WTC11 (cell line): ENCODE measurements at places on chromosomes 6 and 20. TPM values are rescaled to one million over a fixed set of nuclear protein-coding genes. Genes with fewer than 3 reads are reported as not detected.

GRCh38 chr6:93550551-93551276 is 131.4 kb upstream of the EPHA7 start:
- H3K36me3 ChIP-seq: no peaks in the 10 kb centered on the region
- H3K4me3 ChIP-seq: no peak overlapping the region
- DNase-seq: no peak
- no peak overlapping the region for H3K27ac ChIP-seq

ABCF1 gene
- total RNA-seq: 98.7 to 102 TPM (median 101 TPM) in 3 replicates

- no peak for DNase-seq
- peaks cover 78% of the 10 kb centered on the region for H3K4me1 ChIP-seq
- H3K27ac ChIP-seq: peak overlapping the region; percentile 95
Measured at GRCh38 chr6:138592749-138593123, 93.4 kb upstream of the NHSL1 start.

CAPN11 gene
- total RNA-seq: 2.3 to 3.3 TPM (median 3.2 TPM) in 3 replicates

GRCh38 chr6:16533210-16533609 is 228.1 kb downstream of the ATXN1 start:
- no peak for DNase-seq
- H3K27ac ChIP-seq: no peak overlapping the region
- no peak overlapping the region for H3K4me3 ChIP-seq
- no peaks in the 10 kb centered on the region for H3K36me3 ChIP-seq
- H3K4me1 ChIP-seq: peaks cover 17% of the 10 kb centered on the region

- no peak overlapping the region for H3K4me3 ChIP-seq
- no peaks in the 10 kb centered on the region for H3K27me3 ChIP-seq
- H3K27ac ChIP-seq: no peak overlapping the region
- DNase-seq: no peak
Measured at GRCh38 chr20:57951549-57951948, 241.7 kb upstream of the PMEPA1 start.

- DNase-seq: no peak
- H3K27ac ChIP-seq: no peak overlapping the region
- H3K4me1 ChIP-seq: peaks cover 22% of the 10 kb centered on the region
- no peaks in the 10 kb centered on the region; the same call in 1 of the 2 replicates for H3K36me3 ChIP-seq
- H3K4me3 ChIP-seq: no peak overlapping the region
Measured at GRCh38 chr6:118124851-118125250, 217.8 kb downstream of the SLC35F1 start.

RAET1L gene
- not detected in 3 replicates for total RNA-seq

MTCH1 gene
- total RNA-seq: 198 to 207 TPM (median 204 TPM) in 3 replicates

- H3K4me1 ChIP-seq: no peaks in the 10 kb centered on the region
- no peaks in the 10 kb centered on the region for H3K27me3 ChIP-seq
- H3K27ac ChIP-seq: no peak overlapping the region
- DNase-seq: no peak
- no peak overlapping the region for H3K4me3 ChIP-seq
- no peaks in the 10 kb centered on the region for H3K36me3 ChIP-seq
Measured at GRCh38 chr6:145036236-145036635, 699.1 kb downstream of the EPM2A start.

GRCh38 chr20:24915440-24915839 is 33.6 kb upstream of the CST7 start:
- H3K4me1 ChIP-seq: peaks cover 31% of the 10 kb centered on the region
- no peak overlapping the region for H3K4me3 ChIP-seq
- DNase-seq: no peak
- no peaks in the 10 kb centered on the region; the same call in 1 of the 2 replicates for H3K27me3 ChIP-seq
- no peak overlapping the region for H3K27ac ChIP-seq

DNA sequence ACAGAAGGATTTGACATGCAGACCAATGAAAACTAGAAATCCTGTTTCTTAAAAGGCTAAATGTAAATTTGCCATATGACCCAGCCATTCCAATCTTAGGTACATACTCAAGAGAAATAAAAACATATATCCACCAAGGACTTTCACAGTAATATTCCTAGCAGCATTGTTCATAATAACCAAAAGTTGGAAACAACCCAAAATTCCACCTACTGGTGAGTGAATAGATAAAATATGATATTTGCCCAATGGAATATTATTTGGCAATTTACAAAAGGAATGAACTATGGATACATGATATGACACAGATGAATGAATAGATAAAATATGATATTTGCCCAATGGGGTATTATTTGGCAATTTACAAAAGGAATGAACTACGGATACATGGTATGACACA is 22.7 kb downstream of the MTCL3 start:
- no peaks in the 10 kb centered on the region for H3K4me1 ChIP-seq
- H3K27me3 ChIP-seq: no peaks in the 10 kb centered on the region
- peaks cover 4% of the 10 kb centered on the region for H3K36me3 ChIP-seq
- no peak overlapping the region for H3K4me3 ChIP-seq
- DNase-seq: no peak

FAM184A gene
- total RNA-seq: 13.3 to 19.2 TPM (median 16.2 TPM) in 3 replicates

- no peak overlapping the region for H3K27ac ChIP-seq
- H3K27me3 ChIP-seq: no peaks in the 10 kb centered on the region
- H3K4me3 ChIP-seq: no peak overlapping the region
- H3K36me3 ChIP-seq: no peaks in the 10 kb centered on the region
Measured at GRCh38 chr20:45745015-45745414, 22.9 kb downstream of the SPINT4 start.

FOXQ1 gene
- total RNA-seq: 0.25 to 0.35 TPM (median 0.30 TPM) in 3 replicates

DNA sequence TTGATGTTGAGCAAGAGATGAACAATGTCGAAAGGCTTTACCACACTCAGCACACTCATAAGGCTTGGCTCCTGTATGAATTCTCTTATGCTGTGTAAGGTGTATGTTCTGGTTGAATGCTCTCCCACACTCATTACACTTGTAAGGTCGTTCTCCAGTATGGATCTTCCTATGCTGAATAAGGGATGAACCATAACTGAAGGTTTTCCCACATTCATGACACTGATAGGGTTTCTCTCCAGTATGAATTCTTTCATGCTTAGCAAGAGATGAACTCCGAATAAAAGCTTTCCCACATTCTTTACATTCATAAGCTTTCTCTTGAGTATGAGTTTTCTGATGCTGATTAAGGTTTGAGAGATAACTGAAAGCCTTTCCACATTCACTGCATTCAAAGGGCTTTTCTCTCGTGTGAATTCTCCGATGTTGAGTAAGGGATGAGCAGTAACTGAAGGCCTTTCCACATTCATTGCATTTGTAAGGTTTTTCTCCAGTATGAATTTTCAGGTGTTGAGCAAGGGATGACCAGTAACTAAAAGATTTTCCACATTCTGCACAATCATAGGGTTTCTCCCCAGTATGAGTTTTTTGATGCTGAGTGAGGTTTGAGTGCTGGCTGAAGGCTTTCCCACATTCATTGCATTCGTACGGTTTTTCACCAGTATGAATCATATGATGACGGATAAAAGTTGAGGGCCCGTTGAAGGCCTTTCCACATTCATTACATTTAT is 21.1 kb downstream of the ZNF184 start:
- no peak for DNase-seq
- peaks cover 88% of the 10 kb centered on the region for H3K36me3 ChIP-seq
- no peak overlapping the region for H3K27ac ChIP-seq
- H3K27me3 ChIP-seq: peaks cover 11% of the 10 kb centered on the region
- H3K4me3 ChIP-seq: no peak overlapping the region

DNA sequence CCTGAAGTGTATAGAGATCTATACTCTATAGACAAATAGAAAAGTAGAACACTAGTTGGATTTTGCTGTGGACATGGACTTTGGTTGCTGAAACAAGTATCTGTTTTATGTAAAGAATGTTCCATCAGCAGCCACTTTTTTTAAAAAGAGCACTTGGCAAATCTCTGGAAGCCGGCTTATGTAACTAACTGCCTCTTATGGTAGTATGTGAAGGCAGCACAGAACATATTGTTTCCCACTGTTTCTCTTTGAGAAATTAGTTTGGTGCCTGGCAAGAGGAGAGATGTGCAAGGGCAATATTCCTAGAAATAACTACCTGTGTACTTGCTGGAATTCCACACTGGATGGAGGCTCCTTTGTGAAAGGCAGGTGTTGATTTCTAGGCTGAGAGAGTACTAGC is 242.3 kb upstream of the PREP start:
- DNase-seq: no peak
- H3K27me3 ChIP-seq: no peaks in the 10 kb centered on the region
- no peak overlapping the region for H3K4me3 ChIP-seq
- H3K36me3 ChIP-seq: no peaks in the 10 kb centered on the region

- no peaks in the 10 kb centered on the region for H3K36me3 ChIP-seq
- H3K4me3 ChIP-seq: no peak overlapping the region
- DNase-seq: no peak
Measured at GRCh38 chr6:170258407-170258806, 32.5 kb downstream of the DLL1 start.

GRCh38 chr6:131524695-131525336 is 48.2 kb upstream of the ARG1 start:
- H3K27ac ChIP-seq: no peak overlapping the region
- H3K4me1 ChIP-seq: no peaks in the 10 kb centered on the region
- H3K27me3 ChIP-seq: peaks cover 11% of the 10 kb centered on the region

GRCh38 chr6:106558364-106558763 is 70.9 kb downstream of the RTN4IP1 start:
- no peaks in the 10 kb centered on the region for H3K27me3 ChIP-seq
- no peak overlapping the region for H3K4me3 ChIP-seq
- peaks cover 8% of the 10 kb centered on the region; the same call in 1 of the 2 replicates for H3K4me1 ChIP-seq
- no peak for DNase-seq
- H3K27ac ChIP-seq: peak overlapping the region; percentile 48; the same call in 1 of the 2 replicates
- peaks cover under 1% of the 10 kb centered on the region; the same call in 1 of the 2 replicates for H3K36me3 ChIP-seq

CCN6 gene
- total RNA-seq: not detected in 3 replicates

GRCh38 chr6:98526465-98526864 is 307.9 kb upstream of the POU3F2 start:
- peaks cover 16% of the 10 kb centered on the region for H3K36me3 ChIP-seq
- H3K4me3 ChIP-seq: no peak overlapping the region
- H3K4me1 ChIP-seq: peaks cover 22% of the 10 kb centered on the region
- peaks cover 57% of the 10 kb centered on the region for H3K27me3 ChIP-seq
- H3K27ac ChIP-seq: no peak overlapping the region

DNA sequence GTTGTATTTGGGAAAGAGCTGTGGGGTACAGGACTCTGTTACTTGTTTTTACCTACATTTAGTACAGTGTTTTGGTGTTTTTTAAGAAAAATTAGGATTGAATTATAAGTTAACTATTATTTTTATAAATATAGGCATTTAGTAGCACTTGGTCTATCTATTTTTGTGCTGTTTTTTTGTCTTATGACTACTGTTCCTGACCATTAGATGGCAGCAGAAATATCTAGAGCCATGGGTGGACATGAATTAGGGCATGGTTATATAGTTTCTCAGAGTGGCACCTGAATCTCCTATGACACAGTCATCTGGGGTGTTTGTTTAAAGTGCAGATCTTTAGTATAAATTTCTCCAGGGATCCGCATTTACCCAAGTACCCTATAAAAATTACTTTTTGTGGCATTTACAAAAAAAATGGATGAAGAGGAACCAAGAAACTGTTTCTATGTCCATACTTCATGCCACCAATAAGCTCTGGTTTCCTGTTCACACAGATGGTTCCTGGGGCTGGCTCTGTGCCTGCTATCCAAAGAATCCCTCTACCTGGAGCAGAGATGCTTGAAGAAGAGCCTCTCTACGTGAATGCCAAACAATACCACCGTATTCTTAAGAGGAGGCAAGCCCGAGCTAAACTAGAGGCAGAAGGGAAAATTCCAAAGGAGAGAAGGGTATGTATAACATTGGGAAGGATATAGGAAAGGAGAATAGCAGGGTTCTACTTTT is 19.8 kb downstream of the NFYA start:
- H3K4me3 ChIP-seq: no peak overlapping the region
- no peaks in the 10 kb centered on the region for H3K4me1 ChIP-seq
- peaks cover 84% of the 10 kb centered on the region for H3K36me3 ChIP-seq
- no peak overlapping the region for H3K27ac ChIP-seq
- no peak for DNase-seq
- no peaks in the 10 kb centered on the region for H3K27me3 ChIP-seq

DNA sequence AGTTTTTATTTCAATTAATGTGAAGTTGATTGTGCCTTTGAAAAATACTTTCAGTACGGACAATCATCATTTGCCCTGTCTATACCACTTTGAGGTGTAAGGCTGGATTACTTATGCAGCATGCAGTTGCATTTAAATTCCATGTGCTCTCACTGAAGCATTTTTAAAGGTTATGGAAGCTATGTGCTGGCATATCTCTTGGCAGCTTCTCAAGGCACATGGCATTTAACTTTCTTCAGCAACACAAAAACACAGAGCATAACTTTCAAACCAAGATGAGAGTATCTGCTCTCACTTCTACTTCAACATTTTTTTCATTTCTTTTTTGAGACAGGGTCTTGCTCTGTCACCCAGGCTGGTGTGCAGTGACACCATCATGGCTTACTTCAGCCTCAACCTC is 360.6 kb upstream of the RUNX2 start:
- no peak for DNase-seq
- no peak overlapping the region for H3K27ac ChIP-seq
- H3K4me3 ChIP-seq: no peak overlapping the region
- no peaks in the 10 kb centered on the region for H3K4me1 ChIP-seq

- H3K36me3 ChIP-seq: peaks cover 4% of the 10 kb centered on the region; the same call in 1 of the 2 replicates
- H3K27ac ChIP-seq: no peak overlapping the region
- no peaks in the 10 kb centered on the region for H3K27me3 ChIP-seq
- DNase-seq: no peak
- H3K4me1 ChIP-seq: no peaks in the 10 kb centered on the region
- H3K4me3 ChIP-seq: no peak overlapping the region
Measured at GRCh38 chr6:127382413-127382812, 39.0 kb upstream of the ECHDC1 start.

TMC2 gene
- not detected in 3 replicates for total RNA-seq

GRCh38 chr20:47418069-47418757 is 61.7 kb upstream of the ZMYND8 start:
- H3K4me3 ChIP-seq: no peak overlapping the region
- H3K27ac ChIP-seq: no peak overlapping the region
- DNase-seq: no peak
- no peaks in the 10 kb centered on the region for H3K36me3 ChIP-seq
- H3K4me1 ChIP-seq: peaks cover 7% of the 10 kb centered on the region
- no peaks in the 10 kb centered on the region; the same call in 1 of the 2 replicates for H3K27me3 ChIP-seq

- no peak for DNase-seq
- H3K4me1 ChIP-seq: peaks cover 25% of the 10 kb centered on the region
- H3K27ac ChIP-seq: no peak overlapping the region
- H3K27me3 ChIP-seq: no peaks in the 10 kb centered on the region
- H3K36me3 ChIP-seq: no peaks in the 10 kb centered on the region
Measured at GRCh38 chr20:31842471-31843157, 2.8 kb downstream of the FOXS1 start.

DNA sequence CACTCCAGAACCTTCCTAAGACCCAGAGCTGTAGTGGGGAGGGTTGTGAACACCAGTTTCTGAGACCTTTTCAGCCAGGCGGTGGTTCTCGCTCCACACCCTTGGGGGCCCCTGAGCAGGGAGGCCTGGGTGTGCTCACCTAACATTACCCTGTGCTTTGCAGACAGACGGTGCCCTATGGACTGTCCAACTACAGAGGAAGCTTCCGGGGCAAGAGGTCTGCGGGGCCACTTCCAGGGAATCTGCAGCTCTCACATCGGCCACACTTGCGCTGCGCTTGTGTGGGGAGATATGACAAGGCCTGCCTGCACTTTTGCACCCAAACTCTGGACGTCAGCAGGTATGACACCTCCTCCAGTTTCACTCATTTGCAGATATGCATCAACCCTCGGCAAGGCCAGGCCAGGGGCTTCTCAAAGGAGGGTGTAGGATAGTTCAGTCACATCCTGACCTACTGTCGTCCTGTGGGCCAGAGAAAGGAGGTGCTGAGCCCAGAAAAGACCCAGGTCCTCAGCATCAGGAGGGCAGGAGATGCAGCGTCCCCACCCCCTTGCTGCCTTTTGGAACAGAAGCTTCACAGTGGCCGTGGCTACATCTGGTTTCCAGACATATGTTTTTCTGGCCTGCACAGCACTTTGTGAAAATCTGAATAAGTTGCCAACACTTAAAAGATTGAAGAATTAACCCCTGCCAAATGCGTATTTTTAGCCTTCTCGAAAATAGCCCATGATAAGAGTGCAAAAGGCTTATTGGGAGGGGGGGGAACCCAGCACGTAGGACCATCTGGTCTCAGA is 20.6 kb downstream of the EDN3 start:
- H3K36me3 ChIP-seq: no peaks in the 10 kb centered on the region
- DNase-seq: no peak
- H3K4me3 ChIP-seq: no peak overlapping the region
- H3K27ac ChIP-seq: no peak overlapping the region
